Renal cortex interstitium (tissue), 15 donors: ENCODE measurements at places on chromosomes 2 and 18. TPM values are rescaled to one million over a fixed set of nuclear protein-coding genes. Genes with fewer than 3 reads are reported as not detected.
A peak's percentile ranks its signal among the peaks of the same experiment; 100 is the strongest.

GRCh38 chr2:64653109-64654062 lies at the start of gene SERTAD2:
TSS of gene SERTAD2 (minus strand) at chr2:64653913. CDS start at chr2:64636871, 17,042 bp downstream.
- DNase-seq: peak; percentile 80

DNA sequence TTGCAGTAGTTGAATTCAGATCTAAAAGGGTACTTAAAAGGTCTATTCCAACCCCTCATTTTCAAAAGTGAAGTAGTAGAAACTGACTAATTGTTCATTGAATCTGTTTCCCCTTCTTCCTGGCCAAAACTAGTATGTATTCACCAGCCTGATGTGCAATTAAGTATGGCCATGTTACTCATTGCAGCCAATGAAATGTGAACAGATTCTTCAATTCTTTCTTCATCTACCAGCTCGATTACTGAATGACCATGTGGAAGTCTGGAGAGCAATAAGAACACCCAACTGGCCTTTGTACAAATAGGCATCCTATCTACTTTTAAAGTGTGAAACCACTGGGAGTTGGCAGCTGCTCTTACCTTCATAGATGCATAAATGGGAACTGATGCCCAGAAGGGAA lies 449.0 kb upstream of the ID2 start:
- no peak for DNase-seq

DNA sequence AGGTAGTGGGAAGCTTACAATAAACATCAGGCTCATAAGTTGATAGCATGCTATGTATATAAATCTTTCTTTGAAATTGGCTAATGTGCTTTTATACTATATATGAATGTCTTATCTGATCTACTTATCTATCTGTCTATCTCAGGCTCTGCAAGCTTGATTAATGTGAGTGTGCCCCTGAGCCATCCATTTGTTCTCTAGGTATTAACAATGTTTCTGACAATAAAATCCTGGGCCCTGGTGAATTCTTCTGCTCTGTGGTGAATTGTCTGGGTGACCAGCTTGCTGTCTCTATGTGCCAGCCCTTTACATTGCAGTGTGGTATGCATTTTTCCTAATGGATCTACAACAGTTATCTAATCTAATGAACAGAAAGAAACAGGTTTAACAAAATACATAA lies 295.9 kb downstream of the HRH4 start:
- no peak for DNase-seq

LRATD1 gene
- 23.4 TPM for polyA plus RNA-seq

GRCh38 chr2:29165362-29166241 lies 50.4 kb downstream of the CLIP4 start:
- no peak for DNase-seq

DLX1 gene
- polyA plus RNA-seq: 0.29 TPM

ERFE gene
- 8.9 TPM for polyA plus RNA-seq

NCKAP5 gene
- 9.2 TPM for polyA plus RNA-seq

- no peak for DNase-seq
These were observed 64.3 kb downstream of the EDAR start for GRCh38 chr2:108924580-108925251.

ANAPC1 gene
- polyA plus RNA-seq: 32.0 TPM

GRCh38 chr2:167215595-167215994 lies 327.3 kb downstream of the XIRP2 start:
- DNase-seq: no peak

SNRNP27 gene
- polyA plus RNA-seq: 73.7 TPM

DNA sequence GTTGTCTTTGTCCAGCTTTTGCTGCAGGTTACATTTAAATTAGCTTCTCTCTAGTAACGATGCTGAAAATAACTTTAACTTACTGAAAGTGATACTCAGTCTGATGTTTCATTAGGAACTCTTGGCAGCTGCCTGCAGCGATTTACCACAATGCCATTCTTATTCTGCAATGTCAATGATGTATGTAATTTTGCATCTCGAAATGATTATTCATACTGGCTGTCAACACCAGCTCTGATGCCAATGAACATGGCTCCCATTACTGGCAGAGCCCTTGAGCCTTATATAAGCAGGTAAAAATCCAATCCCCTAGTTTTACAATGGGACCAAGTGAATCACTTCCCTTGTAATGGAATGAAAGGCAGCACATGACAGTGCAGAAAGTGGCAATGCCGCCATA lies 16.3 kb upstream of the MFF start:
- no peak for DNase-seq

GRCh38 chr2:96928277-96928781 lies 58.1 kb downstream of the FAM178B start:
- DNase-seq: no peak

DNA sequence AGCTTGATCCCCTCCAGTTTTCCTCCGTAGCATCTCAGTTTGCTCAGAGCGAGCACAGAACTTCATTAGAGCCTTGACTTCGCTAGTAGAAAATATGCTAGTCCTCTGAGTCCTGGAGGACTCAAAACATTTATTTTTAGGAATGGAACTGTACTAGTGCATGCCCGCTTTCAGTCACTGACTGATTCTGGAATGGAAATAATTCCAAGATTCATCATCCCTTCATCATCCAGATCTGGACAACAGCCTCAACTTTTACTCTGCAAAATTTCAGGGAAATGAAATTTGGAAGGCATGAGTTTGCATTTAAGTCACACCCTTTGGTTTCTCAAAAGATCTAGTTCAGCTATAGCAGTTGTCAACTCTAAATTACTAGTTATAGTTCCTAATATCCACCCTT lies 304.6 kb downstream of the XIRP2 start:
- DNase-seq: no peak

DNA sequence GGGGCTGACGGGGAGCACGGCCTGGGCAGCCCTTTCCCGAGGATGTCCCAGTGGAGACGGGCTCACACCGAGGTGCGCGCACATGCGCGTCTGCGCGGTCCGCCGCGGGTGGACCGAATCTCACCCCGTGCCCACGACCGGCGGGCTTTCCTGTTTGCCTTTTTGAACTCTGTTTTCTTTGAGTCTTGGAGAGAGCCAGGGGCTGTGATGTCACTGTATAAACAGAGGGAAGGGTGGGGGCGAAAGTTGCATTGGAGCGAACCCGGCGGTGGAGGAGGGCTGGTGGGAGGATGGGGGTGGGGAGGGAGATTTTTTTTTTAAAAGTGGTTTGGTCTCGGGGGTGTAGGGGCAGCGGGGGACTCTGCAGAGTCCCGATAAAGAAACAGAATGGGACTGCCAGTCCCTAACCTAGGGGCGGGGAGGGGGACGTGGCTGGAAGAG lies 141.2 kb upstream of the CTAGE1 start:
- DNase-seq: no peak

CABYR gene
- polyA plus RNA-seq: 5.9 TPM

GRCh38 chr2:166238176-166238575 lies 110.4 kb upstream of the SCN1A start:
- DNase-seq: no peak
